ENCODE measurements at places on chromosomes 16 and 17.

DNA sequence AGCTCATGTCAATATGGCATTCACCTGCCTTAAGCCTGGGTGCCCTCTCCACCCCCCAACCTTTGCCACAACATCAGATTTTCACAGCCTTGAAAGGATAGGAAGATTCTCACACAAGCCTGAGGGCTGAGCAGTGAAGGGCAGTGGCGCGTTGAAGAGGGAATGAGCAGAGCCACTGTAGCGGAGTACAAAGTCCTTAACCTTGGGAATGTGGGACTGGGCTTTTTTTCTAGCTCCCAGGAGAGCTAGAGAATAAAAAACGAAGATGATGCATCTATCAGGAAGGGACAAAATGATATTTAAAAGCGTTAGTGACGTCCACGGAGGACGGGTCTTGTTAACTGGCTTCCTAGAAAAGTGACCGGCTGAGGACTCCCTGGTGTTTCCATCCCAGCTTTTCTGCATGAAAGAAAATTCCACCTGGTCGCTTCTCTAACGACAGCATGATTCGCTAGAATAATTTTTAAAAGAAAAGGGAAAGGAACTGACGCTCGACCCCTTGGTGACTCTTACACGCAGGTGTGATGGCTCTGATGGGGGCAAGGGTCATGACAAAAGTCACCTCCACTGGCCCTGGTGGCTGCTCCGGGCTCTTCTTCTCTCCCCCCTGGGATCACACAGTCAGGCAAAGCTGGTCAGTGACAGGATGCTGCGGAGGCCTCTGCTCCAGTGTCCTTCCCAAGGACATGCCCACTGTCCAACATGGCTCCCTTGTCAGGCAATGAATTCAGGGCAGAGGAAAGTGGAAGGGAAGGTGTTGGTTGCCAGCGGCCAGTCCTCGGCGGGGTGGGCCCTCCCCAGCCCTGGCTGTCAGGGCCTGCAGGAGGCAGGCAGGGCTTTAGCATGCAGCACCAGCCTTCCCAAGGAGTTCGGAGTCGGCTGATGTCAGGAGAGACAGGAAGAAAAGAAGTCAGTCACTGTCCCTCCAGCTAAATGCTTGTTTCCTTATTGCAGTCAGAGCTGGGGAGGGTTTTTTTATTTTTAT is 58.4 kb upstream of the IRX3 start:
- no peak for DNase-seq

DNA sequence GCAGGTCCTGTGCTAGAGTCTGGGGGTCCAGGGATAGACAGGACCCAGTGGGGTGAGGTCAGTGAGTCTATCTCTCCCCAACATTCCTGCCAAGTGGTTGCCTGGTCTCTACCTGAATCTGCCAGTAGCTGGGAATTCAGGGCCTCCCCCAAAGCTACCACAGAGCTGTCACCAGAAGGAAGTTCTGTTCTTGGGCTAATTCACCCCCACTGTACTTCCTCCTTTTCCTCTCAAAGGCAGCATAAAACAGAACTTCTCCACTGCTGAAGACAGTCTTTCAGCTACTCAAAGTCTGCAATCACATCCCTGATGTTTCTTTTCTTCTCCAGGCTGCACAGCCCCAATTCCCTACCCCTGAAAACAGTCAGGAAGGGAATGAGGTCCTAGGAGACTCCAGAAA is 8.7 kb downstream of the CAMTA2 start:
- DNase-seq: no peak

DNA sequence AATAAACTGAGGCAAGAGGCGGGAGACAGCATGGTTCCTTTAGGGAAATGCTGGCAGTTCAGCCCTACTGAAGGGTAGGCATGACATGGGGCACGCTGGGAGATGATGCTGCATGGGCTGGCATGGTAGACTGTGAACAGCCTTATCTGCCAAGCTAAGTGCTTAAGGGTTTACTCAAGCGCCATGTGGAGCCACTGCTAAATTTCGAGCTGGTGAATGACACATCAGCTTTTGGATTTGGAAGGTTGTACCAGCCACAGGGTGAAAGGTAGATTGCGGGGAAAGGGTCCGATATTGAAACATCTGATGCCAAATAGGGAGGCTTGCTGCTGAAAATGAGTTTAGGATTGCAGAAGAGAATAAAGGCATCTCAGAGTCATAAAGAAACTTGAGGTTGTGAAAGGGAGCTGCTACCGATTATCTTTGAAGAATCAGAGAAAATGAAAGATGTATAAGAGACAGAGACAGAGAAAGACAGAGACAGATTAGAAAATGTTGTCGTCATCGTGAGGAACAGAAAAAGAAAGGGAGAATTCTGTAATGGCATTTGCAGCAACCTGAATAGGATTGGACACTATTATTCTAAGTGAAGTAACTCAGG is 16.3 kb downstream of the PIK3R5 start:
- no peak for DNase-seq

GRCh38 chr17:42821176-42821575 is 2.9 kb downstream of the BECN1 start:
- DNase-seq: no peak

- no peak for DNase-seq
Observed at GRCh38 chr17:66228887-66229782, at the start of gene APOH. TSS of gene APOH (minus strand) at chr17:66229415. CDS start at chr17:66229379, 36 bp downstream.
